ENCODE measurements at places on chromosomes 2 and 18.

DNA sequence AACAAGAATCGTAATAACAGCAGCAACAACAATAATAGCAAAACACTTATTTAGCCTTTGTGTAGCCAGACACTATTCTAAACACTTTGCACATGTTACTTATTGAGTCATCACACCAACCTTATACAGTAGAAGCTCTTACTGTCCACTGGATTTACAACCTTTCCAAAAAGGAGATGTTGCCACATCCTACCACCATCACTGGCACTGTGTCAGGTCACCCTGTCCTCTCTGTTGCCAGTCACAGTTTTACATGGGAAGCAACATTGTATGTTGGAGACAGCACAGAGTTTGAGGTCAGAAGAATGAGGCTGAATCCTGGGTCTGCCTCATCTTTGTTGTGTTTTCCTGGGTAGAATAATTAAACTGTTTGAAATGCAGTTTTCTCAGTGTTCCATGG, 201.4 kb upstream of the EPAS1 start:
- no peak for DNase-seq
- H3K36me3 ChIP-seq: no peaks in the 10 kb centered on the region
- H3K27me3 ChIP-seq: no peaks in the 10 kb centered on the region
- H3K27ac ChIP-seq: no peak overlapping the region

GRCh38 chr2:226977775-226978190, 141.9 kb downstream of the RHBDD1 start:
- no peak overlapping the region for H3K27ac ChIP-seq
- DNase-seq: no peak
- H3K36me3 ChIP-seq: peaks cover 6% of the 10 kb centered on the region
- no peak overlapping the region for H3K4me3 ChIP-seq
- no peaks in the 10 kb centered on the region for H3K27me3 ChIP-seq
- H3K4me1 ChIP-seq: peaks cover 5% of the 10 kb centered on the region

DNA sequence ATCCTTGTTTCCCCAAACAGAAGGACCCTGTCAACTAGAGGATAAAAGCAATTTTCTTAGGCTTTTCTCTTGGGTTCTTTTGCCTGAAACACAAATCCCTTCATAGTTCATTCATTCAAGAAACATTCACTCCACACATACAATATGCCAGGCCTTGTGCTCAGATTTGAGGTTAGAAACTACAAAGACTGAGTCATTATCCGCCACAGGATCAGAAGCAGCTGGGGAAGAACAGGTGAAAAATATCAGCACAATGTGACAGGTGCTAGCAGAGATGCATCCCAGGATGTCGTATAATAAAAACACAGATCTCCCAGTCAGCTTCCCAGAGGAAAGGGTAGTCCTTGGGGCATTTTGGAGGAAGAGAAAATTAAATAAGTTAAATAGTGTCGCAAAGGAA, 172.4 kb downstream of the LRATD1 start:
- no peak for DNase-seq
- no peaks in the 10 kb centered on the region for H3K36me3 ChIP-seq
- no peaks in the 10 kb centered on the region for H3K27me3 ChIP-seq
- no peak overlapping the region for H3K4me3 ChIP-seq
- no peaks in the 10 kb centered on the region for H3K4me1 ChIP-seq

DNA sequence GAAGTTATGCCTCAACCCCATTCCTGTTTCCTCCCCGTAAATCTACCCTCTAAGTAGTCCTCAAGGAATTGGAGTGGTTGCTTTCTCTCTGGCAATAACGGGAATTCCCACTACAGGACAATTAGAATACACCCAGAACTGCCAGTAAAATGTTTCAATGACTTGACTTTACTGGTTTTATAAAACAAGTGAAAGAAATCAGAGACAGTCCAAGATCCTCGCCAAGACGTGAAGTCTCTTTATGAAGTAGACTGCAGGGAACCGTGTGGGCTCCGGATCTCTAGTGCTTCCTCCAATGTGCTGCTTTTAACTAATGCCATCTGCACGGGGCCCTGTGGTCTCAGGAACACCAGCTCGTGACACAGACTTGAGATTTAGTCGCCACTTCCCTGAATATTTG, 101.4 kb downstream of the CPO start:
- peaks cover 36% of the 10 kb centered on the region for H3K27me3 ChIP-seq
- no peak overlapping the region for H3K4me3 ChIP-seq

Measured in effector memory CD8-positive, alpha-beta T cell (primary cell).